NCI-H460 (cell line): ENCODE measurements at places on chromosomes 4 and X. TPM values are rescaled to one million over a fixed set of nuclear protein-coding genes. Genes with fewer than 3 reads are reported as not detected.

GRCh38 chr4:102809190-102809589 is 18.2 kb downstream of the UBE2D3 start:
- DNase-seq, result no peak

DNA sequence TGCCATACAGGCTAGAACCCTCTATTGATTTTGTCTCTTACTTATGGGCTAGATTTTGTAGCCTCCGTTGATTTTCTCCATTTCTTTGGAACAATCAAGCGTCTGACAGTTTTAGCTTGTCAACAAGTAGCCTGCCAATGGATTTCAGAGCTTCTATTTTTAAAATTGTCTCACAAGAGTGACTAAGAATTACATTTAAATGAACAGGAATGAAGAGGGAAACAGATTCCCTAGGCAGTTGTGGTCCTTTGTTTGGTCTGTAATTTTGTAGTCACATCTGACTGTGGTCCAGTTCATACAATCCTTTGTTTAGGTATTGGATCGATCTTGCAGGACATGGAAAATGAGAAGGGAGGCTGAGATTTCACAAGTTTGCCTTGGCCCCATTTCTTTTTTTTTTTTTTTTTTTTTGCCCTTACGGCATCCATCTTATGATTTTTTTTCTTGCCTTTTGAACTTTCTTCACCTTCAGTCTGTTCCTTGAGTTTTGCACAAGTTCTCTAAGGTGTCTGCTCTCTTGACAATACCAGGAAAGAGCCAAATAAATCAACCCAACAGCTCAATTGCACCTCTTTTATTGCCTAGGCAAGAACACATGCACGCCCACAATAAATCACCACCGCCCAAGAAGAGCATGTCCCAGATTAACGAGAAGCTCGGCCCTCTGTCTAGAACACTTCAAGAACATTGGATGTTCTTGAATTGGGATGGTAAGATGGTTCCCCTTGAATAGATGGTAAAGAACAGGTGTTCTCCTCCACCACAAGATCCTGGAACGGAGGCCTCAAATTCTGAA is 86.5 kb upstream of the EGFL6 start:
- no peak for DNase-seq

GRCh38 chr4:30924495-30924894 is 204.3 kb downstream of the PCDH7 start:
- DNase-seq, result no peak

- DNase-seq, result no peak
Observed at GRCh38 chrX:9729171-9729885, 36.3 kb downstream of the GPR143 start.

- DNase-seq, result no peak
Observed at GRCh38 chr4:168841000-168841671, 168.9 kb downstream of the CBR4 start.

GRCh38 chrX:43716696-43717095 is 60.6 kb downstream of the MAOA start:
- no peak for DNase-seq

- DNase-seq, result peak; percentile 19
Observed at GRCh38 chr4:99885063-99885664, 9.1 kb downstream of the LAMTOR3 start.

DNA sequence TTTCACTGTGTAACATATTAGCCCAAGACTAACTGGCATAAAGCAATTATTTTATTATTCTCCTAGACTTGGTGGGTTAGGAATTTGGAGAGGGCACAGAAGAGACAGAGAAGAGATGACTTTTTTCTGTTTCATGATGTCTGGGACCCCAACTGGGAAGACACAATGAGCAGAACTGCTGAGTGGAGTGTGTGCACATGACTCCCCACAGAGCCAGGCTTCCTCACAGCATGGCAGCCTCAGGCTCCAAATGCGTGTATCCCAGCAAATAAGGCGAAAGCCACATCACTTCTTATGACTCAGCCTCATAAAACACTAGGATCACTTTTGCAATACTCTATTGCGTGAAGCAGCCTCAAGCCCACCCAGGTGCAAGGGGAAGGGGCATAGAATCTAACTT is 68.4 kb downstream of the MFAP3L start:
- no peak for DNase-seq

DNA sequence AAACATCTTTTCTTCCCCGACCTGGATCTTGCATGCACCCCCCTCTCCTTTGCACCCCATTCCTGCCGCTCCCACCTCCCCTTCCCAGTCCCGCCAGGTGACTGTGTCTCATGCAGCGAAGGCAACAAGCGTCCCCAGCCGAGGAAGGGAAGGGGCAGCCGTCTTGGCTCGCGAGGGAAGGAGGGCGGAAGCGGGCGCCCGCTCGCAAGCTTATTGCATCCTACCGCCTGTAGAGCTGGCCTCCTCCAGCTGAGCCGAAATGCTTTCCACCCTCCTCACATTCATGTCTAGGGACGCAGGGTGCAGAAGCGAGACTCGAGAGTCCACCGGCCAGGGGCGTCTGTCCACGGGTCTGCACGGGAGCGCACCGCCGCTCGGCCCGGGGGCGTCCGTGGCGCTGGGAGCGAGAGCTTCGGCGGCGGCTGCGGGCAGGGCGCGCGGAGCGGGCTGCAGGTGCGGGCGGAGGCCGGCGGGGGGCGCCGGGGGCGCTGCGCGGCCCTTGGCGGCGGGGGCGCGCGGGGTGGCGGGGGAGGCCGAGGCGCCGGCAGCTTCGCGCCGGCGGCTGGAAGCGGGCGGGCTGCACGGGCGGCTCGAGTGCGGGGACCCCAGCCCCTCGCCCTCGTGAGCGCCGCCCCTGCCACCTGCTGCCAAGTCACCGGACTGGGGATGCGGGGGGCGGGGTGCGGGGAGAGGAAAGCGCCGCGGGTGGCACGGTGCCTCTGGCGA is at the start of gene KCNIP4:
KCNIP4 (minus strand) TSS at position 426 of the 726 bp plus-strand sequence.
- DNase-seq, result no peak

DNA sequence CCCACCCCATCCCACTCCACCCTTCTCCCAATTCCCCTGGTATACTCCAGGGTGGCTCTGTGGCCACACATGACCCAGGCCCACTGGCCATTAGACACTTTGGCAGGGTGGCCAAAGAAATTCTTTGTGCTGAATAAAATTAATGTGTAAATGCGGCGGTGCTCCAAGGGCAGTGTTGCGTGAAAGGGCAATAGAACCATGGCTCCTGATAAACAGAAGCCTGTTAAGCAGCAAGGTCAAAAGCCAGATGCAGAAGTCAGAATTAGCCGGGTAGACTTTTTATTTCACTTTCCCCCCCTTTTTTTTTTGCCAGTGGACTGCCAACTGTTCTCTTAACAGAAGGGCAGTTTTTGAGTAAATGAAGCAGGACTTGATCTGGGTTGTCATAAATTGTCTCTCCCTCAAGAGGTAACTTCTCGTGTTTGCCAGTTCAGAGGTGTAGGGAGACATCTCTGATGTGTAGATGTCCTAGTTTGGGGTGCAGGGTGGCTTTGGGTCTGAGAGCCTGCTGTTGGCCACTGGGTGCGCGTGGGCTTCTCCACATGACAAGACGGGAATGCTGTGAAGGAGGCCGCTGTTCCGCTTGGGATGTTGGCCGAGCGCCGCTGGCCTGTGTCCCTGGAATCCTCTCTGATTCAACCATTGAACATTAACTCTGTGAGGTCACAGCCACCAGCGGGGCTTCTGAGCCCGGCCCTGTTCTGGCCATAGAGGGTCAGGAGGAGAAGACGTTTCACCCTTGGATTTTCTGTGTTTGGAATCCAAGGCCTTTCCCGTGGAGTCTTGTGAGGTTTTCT is 139.5 kb downstream of the TBL1X start:
- no peak for DNase-seq

GRCh38 chr4:176436293-176436973 is 116.7 kb downstream of the SPCS3 start:
- DNase-seq, result no peak

DNA sequence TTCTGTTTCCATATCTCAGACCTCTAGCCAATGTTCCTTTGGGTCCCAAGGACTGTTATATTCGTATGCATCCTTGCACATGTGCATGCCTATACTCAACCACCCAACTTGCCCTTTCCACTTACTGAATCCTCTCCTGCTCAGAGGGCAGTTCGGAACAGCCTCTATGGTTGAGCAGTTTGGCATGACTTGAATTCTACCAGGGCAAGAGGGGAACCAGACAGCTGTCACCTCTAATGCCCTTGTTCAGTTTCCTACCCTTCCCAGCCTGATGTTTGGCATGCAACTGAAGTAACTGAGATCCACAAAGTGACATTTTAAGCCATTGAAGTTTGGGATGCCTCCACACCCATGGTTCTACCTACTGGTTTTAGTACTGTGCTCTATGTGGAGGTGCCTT is 17.5 kb downstream of the DRP2 start:
- DNase-seq, result no peak

- peak; percentile 7 for DNase-seq
Observed at GRCh38 chrX:18424482-18425198, 768 bp upstream of the CDKL5 start.

- DNase-seq, result no peak
Observed at GRCh38 chr4:76634220-76634619, 199.2 kb downstream of the SHROOM3 start.

- no peak for DNase-seq
Observed at GRCh38 chr4:142358656-142359055, 487.4 kb downstream of the INPP4B start.

DNA sequence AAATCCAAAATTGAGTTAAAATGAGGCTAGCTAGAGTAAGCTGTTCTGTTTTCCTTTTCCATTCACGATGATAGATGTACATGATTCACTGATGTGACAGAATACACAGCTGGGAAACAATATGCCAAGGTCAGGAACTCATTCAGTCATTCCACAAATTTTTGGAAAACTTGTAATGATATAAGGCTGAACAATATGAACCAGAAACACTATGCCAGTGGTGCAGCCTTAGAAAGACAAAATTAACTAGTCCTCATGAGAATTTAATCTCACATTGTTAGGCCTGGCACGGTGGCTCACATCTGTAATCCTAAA is 50.0 kb upstream of the NDST3 start:
- no peak for DNase-seq

Gene HHIP
- 0.02 and 0.09 TPM in 2 replicates for total RNA-seq

Gene H2BW2
- not detected in 2 replicates for total RNA-seq

Gene PABPC1L2A
- total RNA-seq, result not detected in 2 replicates

Gene PDZD11
- total RNA-seq, result 67.6 and 77.6 TPM in 2 replicates

Gene GC
- total RNA-seq, result not detected in 2 replicates
